NCI-H524 treated with DMSO at 0.1 percent for 48 hours (cell line): ENCODE measurements at places on chromosomes 2 and 18.

DNA sequence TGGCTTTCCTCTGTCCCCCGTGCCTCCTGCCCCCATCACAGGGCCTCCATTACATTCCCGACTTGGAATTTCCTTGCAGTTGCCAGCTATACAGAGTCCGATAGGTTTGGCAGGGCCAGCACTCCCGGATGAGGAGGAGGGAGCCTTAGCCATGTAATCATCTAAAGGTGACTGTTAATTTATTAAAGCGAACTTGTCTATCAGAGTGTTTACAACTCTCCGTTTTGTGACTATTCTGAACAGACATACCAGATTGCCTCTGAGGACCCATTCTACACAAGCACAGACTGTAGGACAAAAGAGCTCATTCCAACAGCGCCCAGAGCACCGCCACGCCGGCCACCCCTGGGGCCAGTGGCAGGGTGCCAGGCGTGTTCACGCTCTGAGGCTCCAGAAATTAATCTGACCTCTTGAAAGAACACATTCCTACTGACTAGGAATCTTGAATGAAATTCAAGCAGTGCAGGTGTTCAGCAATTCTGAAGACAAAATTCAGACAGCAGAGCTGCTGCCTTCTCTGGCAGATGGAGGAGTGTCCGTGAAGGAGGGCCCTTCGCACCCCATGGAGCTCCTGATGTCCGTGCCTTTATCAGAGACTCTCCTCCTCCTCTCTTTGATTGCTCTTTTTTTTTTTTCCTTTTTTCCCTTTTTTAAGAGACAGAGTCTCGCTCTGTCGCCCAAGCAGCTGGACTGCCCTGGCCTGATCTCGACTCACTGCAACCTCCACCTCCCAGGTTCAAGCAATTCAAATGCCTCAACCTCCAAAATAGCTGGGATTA lies 58.1 kb upstream of the RALBP1 start:
- DNase-seq, result peak; percentile 56

DNA sequence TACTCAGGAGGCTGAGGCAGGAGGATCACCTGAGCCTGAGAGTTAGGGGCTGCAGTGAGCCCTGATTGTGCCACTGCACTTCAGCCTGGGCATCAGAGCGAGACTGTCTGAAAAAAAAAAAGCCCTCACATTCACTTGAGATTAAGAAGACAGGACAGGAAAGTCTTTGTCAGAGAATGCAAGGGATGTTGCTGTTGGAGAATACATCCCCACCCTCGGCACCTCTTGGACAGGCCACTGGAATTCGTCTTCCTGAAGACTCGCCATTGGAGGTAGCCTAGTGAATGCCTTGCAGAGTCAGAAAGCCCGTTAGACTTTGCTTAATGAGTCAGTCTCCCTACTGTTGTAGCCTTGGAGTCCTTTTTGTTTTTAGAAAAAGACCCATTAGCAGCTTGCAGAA lies 205.6 kb downstream of the FAM210A start:
- no peak for DNase-seq

DNA sequence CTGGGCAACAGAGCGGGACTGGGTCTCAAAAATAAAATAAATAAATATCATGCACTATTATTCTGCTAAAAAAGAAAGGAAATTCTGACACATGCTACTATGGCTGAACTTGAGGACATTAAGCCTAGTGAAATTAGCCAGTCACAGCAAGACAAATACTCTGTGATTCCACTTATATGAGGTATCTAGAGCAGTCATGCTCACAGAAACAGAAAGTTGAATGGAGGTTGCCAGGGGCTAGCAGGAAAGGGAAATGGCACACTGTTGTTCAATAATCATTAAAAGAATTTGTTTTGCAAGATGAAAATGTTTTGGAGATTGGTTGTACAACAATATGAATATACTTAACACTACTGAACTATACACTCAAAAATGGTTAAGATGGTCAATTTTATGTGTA lies 60.8 kb downstream of the NCKAP1 start:
- DNase-seq, result no peak

DNA sequence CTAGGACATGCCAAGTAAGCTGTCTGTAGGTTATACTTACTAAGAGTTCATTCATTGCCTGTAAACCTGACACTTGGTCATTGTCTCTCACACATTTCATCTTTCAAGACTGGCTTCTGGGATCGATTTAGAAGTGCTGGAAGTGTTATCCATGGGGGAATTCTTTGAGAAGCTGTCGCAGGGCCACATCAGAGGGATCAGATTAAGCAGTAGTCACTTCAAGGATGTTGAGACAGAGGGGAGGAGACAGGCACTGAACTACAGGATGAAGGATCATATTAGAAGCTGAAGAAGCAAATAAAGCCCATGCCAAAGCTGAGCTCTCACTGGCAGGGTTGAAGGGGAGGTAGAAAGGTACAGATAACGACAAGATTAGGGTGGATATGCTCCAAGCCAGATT lies 49.0 kb downstream of the CDK15 start:
- no peak for DNase-seq

GRCh38 chr18:13399511-13399910 lies 181.0 kb downstream of the LDLRAD4 start:
- DNase-seq, result no peak

DNA sequence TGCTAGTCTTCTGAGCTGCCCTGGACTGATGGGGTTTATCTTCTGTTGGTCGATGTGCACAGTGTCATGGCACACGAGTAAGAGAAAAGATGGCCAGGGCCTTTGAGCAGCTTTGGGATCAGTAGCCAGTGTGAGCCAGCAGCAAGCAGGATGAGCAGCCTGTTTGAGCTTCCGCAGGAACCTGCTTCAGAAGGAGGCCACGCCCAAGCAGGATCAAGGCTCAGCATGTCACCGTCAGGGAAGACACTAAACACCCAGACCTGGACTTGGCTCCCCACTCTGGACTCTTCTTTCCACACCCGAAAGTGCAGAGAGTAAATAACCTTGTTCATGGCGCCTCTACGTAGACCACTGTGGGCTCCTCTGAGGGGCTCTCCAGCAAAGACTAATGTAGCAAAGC lies 25.2 kb upstream of the ASB1 start:
- DNase-seq, result no peak

- DNase-seq, result no peak
Measured at GRCh38 chr18:45806226-45806625, 19.2 kb upstream of the SIGLEC15 start.

DNA sequence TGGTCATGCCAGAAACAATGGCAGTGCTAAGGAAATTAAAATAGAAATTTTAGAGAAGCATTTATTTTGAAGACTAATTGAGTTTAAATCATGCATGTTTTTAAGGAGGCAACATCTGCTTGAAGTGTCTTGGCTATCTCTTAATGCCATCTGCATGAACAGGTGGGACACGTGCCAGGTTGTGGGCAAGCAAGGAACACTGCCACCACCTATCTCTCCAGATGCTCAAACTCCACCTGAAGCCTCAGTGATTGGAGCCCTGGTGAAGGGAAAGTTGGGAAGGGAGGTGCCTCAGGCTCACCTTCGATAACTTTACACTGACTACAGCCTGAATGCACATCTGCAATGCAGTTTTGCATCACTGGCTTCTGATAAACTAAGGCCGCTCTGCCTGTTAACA lies 91.5 kb downstream of the TPGS2 start:
- DNase-seq, result no peak

DNA sequence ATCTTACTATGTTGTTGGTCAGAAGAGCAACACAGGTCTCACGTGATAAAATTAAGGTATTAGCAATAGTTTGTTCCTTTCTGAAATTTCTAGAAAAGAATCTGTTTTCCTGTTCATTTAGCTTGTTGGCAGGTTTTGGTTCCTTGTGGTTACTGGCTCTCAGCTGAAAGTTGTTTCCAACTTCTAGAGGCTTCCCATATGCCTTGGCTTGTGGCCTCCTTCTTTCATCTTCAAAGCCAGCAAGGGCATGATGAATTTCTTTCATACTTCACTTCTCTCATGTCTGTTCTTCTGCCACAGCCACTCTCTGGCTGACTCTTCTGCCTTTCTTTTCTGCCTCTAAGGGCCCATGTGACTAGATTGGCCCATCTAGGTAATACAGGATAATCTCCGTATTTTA lies 193.7 kb downstream of the TRIB2 start:
- no peak for DNase-seq

DNA sequence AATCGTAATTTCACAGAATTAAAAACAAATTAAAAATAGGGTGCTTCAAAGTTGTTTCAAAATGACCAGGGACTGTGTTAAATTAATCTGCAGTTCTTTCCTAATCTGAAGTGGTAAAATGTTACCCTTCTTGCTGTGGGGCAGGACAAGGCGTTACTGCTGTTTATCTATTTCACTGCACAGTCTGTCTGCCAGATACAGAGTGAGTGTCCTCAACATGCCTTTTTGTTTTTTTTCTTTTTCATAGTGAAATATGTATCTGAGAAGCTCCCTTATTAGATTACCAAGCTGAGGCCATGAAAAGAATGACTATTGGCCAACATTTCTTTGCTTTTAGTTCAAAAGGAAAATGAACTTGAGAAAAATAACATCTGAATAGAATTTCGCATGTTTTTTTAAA lies 38.0 kb downstream of the KCTD1 start:
- DNase-seq, result no peak

GRCh38 chr2:157433394-157433793 lies 10.5 kb downstream of the CYTIP start:
- no peak for DNase-seq

GRCh38 chr2:138722316-138722715 lies 57.9 kb downstream of the NXPH2 start:
- no peak for DNase-seq

DNA sequence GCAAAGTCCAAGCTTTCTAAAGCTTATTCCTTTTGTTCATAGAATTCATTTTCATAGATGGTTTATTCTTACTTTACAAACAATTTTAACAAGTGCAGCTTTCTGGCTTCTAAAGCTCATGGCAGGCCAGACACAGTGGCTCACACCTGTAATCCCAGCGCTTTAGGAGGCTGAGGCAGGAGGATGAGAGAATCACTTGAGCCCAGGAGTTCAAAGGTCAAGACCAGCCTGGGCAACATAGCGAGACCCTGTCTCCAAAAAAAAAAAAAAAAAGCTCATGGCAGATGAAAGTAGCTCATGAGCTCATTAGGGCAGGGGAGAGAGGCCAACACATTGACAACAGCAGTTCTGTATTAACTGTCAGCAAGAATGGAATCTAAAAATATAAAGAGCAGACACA lies 28.1 kb upstream of the NPC1 start:
- no peak for DNase-seq

- no peak for DNase-seq
Measured at GRCh38 chr2:65605743-65606058, 173.3 kb upstream of the SPRED2 start.

DNA sequence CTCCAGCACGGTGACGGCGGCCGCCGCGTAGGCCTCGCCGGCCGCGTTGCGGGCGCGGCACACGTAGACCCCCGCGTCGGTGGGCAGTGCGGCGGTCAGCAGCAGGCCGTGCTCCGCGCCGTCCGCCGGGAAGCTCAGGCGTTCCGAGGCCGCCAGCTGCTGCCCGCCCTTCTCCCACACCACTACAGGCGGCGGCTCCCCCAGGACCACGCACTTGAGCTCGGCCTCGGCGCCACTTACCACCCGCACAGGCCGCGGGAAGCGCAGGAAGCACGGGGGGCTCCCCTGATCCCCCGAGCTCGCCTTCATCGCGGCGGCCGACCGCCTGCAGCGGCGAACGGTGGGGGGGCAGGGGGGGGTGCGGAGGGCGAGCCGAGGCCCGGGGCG lies 422 bp downstream of the OBSL1 start:
- DNase-seq, result no peak

GRCh38 chr2:138931284-138932256 lies 151.4 kb upstream of the NXPH2 start:
- DNase-seq, result peak; percentile 24

- DNase-seq, result no peak
Measured at GRCh38 chr2:56483081-56483480, 299.3 kb downstream of the CCDC85A start.

DNA sequence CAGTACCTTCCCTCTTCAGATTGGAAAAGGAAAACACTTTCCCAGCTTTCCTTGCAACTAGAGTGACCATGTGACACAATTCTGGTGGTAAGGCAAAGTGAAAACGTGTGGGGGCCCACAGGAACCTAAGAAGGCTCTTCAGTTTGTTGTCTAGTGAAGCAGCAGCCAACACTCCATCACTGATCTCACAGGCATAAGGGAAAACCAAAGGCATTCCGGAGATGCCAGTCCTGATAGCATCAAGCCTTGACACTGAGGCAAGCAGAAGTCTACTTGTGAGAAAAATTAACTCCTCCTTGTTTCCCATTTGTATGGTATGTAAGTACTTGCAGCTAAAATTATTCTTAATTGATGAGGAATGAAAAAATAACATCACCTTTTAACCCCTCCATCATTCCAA lies 88.3 kb downstream of the ETAA1 start:
- no peak for DNase-seq

DNA sequence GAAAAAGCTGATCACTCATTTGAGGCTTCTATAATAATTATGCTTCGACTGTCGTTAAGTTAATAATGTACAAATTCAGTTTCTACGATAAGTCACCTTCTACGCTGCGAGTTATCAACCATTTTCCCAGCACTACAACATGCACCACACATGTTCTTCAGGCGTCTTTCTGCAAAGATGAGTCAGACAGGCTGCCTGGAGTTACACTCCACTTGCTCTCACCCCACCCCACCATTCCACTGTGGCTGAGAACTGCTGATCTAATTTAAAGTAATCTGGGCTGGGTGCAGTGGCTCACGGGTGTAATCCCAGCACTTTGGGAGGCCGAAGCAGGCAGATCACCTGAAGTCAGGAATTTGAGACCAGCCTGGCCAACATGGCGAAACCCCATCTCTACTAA lies 218.6 kb downstream of the DYM start:
- DNase-seq, result no peak

GRCh38 chr2:60555066-60555782 lies 1.8 kb upstream of the BCL11A start:
- peak; percentile 45 for DNase-seq

- DNase-seq, result no peak
Measured at GRCh38 chr2:65121-65520, 18.8 kb upstream of the FAM110C start.

DNA sequence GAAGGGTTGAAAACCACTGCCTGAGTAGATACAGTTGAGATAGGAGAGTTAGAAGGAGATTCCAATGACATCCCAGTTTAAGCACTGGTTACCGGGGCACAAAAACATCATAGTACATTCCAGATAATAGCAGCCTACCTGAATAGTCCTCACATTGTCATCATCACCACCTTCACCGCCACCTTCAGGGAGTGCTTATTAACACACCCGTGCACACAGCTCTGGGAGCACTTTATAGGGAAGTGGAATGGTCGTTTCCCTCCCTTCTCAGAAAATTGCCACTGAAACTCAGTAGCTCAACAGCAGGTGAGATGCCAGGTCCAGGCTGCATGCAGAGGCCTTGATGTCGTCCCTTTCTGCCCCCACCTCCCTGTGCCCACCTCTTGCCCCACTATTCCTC lies 8.2 kb downstream of the SERPINB7 start:
- DNase-seq, result no peak

DNA sequence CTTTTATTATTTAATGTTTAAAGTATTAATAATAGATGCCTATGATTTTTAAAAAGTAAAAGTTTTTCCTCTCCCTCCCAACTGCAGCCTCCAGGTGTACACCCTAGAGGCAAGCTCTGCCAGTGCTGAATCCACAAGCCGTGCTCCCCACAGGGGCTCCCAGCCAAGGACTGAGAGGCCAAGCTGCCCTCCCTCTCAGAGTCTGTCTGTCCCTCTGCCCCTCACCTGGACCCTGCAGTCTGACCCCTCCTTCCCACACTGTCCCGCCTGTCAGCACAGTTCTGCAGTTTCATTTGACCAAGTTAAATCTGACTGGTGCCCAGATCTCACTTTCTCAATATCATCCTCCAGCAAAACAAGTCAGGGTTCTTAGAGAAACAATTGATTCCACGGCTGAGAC lies 14.8 kb upstream of the PROC start:
- no peak for DNase-seq
